CD4-positive, alpha-beta T cell treated with Interleukin-2 at 100 ng/mL for 4 hours (primary cell): ENCODE measurements at places on chromosomes 2 and 18.

GRCh38 chr2:11454824-11455223, 11.1 kb downstream of the E2F6 start:
- no peak for DNase-seq

GRCh38 chr2:44246840-44247369, 28.4 kb upstream of the SLC3A1 start:
- DNase-seq = no peak

DNA sequence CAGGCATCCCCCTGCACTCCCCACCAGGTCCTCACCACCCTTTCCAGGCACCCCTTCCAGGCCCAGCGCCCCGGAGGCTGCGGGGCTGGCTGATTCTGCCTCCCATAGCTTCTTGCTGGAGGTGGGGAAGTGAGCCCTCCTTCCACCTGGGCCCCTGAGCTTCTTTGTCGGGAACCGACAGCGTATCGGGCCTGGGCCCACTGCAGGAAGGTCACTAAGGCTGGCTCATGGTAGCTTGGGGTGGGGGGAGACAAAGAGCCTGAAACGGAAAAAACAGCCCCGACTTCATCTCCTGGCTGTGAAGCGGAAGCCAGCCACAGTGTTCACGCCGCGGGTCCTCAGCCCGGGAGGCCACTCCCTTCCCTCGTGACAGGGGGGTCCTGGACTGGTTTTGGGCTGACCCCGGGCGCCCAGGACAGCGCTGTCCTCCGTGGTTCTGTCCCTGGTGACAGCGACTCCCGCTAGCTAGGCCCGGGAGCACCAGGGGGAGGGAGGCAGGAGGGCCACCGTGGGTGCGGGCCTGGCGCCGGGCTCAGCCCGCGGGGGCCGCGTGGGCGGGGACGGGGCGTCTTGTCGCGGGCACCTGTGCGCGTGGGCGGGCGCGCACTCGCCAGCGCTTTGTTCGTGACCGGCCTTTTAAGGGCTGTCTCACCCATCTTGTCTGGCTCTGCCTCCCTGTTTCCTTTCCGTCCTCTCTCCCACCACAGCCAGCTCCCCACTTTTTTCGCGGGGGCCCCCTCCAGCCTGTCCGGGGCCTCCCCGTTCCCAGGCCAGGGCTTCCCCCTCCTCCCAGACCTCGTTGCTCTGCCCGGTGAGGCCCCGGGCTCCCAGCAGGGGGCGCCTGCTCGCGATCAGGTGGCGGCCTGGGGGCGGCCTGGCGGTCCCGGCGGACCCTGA, 64.9 kb downstream of the DNMT3A start:
- DNase-seq = peak; percentile 74

GRCh38 chr2:136399667-136400289, 281.8 kb upstream of the CXCR4 start:
- DNase-seq = no peak

GRCh38 chr18:24662412-24662821, 202.0 kb downstream of the HRH4 start:
- DNase-seq = no peak

GRCh38 chr2:15793978-15794377, 146.4 kb upstream of the MYCN start:
- DNase-seq = no peak

- no peak for DNase-seq
These were observed 145.3 kb downstream of the SLC4A3 start for GRCh38 chr2:219772697-219773096.

- DNase-seq = no peak
These were observed 77.9 kb downstream of the CABLES1 start for GRCh38 chr18:23213200-23213599.

DNA sequence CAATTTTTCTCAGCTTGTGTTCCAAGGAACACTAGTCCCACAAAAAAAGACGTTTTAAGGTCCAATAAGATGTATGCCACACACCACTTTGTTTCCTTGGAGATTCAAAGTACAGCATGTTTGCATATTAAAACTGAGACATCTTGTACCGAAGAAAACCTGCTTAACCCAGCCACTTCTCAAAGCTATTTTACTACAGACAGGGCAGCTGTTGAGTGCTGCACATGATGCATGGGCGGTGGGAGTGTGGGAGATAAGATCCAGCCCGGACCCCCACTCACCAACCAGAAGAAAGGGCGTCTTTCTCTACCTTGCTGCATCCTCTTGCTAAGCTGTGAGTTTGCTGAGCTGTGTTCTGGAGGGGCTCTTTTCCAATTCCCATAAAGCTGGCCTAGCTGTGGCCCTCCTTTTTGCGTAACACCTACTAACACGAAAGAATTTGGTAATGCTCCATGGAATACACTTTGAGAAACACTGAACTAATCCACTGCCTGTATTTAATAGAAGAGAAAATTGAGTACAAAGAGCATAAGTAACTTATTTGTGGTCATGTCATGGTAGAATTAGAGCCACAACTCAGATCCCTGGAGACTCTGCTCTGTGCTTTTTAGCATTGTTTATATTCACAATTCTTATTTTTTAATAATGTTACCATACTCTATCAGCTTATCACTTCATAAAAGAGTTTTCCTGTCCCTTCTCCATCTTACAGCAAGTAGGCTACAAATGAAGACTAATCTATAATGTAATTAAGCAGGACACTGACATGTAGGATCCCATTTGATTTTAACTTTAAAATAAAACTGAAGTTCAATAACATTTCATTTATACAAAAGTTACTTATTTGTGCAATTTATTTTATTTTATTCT, 90.0 kb downstream of the PLEKHM3 start:
- DNase-seq = no peak

GRCh38 chr18:6659963-6660725, 69.4 kb upstream of the ARHGAP28 start:
- no peak for DNase-seq

GRCh38 chr2:7758073-7758759, 841.0 kb downstream of the RNF144A start:
- no peak for DNase-seq

GRCh38 chr18:911025-911424, 6.4 kb downstream of the ADCYAP1 start:
- DNase-seq = no peak

DNA sequence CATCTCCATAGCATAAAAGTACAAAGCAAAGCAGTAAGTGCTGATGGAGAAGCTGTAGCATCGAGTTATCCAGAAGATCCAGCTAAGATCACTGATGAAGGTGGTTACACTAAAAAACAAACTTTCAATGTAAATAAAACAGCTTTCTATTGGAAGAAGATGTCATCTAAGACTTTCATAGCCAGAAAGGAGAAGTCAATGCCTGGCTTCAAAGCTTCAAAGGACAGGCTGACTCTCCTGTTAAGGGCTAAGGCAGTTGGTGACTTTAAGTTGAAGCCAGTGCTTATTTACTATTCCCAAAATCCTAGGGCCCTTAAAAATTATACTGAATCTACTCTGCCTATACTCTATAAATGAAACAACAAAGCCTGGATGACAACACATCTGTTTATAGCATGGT, 44.0 kb downstream of the METTL8 start:
- no peak for DNase-seq

- DNase-seq = no peak
These were observed 194.9 kb downstream of the SS18 start for GRCh38 chr18:25895518-25895917.

GRCh38 chr2:205128726-205129125, 553.6 kb upstream of the NRP2 start:
- DNase-seq = no peak

DNA sequence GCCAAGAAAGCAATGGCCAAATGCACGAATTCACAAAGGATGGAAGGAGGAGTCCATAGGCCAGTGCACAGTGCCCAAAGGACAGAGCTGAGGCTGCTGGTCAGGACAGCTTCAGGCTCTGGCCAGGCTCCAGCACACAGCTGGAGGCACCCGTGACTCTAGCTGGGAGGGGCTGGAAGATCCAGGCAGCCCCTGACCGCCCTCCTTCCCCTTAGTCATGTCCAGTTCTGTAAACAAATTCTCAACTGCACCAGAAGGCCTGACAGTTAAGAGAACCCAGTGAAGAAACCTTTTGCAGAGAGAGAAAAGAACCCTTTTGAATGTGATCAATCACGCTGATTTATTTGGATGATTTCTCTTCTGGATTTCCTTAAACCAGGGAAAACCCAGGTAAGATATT, 7.7 kb upstream of the YWHAQ start:
- no peak for DNase-seq

DNA sequence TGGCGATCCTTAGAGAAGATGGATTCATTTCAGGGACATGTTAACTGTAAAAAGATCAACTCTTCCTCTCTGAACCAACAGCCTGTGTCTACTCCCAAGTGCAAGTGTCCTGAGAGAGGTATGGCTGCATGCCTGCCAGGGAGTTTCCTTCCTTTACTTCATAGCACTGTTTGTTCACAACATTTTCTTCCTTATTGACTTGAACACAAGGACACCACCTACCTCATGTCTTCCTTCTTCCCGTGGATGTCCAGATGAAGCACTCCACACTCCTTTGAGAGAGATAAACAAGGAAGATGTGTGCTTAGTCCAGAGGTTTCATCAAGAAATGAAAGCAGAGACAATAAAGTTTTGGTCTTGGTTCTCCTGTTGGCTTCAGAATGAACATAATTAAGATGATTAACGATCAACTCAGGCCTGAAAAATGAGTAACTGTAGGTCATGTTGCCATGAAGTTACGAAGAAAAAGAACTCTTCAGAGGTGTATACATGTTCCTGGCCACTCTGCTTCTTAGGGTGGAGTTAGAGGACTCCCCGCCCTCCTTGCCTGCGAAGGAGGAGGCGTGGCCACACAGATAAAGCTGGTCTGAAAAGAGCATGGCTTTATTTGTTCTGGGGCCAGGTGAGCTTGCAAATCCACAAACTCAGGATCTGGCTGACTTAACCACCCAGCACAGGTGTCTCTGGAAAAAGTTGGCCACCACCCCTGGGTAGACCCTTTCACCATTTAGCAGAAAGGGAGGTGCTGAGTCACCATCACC, 155.0 kb upstream of the KCTD1 start:
- no peak for DNase-seq

DNA sequence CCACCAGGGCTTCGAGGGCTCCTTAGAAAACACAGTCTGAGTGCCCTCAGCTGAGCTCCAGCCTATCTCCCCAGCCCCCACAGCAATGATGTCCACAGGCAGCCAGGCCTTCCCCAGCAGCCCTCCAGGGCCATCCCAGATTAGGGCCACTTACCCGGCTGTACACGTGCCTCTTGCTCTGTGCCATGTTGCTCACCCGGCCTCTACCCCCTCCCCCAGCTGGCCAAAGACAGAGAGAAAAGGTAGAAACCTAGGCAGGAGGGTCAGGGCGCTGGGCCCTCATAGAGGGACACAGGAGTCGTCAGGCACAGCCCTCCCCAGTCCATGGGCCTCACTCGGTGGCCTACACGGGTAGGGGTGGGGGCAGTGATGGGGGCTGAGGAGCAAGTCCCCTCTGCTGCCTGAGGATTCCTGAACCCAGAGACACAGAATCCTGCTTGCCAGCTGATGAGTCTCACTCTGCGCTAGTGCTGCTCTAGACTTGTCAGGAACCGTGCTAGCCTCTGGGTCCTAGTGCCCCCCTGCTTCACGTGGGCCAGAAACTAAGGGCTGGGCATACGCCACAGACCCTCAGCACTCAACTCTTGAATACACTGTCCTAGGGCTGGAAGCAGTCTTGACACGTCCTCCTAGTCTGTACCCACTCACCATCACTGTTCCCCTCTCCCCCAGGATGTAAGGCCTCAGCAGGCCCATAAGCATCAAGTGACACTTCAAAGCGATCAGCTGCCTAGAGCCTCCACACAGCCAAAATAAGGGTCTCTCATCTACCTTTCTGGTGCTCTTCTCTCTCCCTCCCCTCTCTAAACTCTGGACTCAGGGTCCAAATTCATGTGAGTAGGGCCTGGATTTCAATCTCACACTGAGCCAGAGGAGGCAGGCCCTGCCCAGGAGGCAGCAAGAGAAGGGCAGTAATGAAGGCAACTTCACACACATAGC, at the start of gene DCTN1:
TSS of gene DCTN1 (minus strand) at position 461 of the 939 bp plus-strand sequence. CDS start at position 187, 274 bp downstream.
- DNase-seq = peak; percentile 15

DNA sequence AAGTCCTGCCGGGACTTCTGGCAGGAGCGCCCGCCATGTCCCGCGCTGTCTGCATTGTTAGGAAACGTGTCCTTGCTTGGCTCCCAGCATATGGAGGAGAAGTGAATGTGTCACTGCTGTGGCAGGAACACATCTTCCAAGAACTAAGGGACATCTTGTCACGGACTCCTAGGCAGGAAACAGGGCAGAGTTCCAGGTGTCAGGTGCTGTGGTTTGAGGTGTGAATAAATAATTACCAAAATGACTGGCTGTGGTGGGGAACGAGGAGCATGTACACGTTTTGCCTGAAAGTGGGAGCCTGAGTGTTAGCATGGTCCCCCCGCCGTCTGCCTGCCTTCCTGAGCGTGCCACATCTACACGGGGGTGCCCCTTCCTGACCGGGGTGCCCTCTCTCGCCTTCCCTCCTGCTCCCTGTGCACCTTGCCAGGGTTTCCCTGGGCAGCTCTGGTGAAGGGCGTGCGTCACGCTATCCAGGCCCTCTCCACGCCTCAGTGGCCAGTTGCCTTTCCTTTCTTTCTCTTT, 237.5 kb downstream of the LDLRAD4 start:
- DNase-seq = peak; percentile 40

DNA sequence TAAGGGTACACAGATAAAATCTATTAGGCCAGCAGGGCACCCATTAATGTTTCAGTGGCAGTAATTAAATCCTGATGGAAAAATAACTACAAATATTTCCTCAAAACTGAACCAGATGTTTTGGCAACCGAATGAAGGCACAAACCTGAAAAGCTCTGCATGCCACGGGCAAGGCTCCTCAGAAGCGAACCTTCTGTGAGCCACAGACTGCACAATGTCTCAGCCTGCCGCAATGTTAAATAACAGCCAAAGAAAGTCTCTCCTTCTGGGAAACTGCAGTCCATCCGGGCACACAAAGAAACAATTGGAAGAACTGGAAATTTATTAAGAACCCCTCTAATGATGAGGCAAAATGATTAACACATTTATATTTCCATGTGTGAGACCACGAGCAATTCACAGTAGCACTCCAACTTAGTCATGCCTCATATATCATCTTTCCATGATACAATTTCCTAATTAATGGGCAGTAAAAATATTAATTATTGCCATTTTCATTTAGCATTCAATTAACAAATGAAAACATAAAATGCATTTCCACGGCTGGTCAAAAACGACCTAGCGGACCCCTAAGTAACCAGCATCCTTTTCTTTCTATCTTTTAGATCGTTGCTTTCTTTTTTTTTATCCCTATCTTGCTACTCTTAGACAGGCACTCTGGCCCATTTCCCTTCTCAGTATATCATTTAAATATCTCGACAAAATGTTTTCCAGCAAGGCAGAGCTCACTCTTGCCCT, 237.5 kb downstream of the EPHA4 start:
- DNase-seq = no peak

DNA sequence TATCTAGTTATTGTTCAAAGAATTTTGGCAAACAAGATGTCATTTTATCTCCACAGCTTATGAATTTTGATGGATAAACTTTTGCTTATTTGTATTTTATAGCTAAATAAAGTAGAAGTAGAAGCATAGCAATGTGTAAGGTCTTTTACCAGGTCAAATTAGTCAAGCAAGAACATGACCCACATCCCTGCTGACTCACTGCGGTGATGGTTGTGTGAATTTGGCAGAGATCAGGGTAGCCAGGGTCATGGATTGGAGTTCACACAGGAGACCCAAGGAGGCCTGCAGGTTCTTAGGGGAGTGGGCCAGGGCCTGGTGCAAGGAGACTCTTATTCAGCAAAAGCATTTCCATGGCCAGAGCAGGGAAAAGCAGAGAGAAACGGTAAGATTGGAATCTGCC, 18.7 kb downstream of the SP140 start:
- no peak for DNase-seq
